T-cell (primary cell): ENCODE measurements at places on chromosomes 6 and 20. TPM values are rescaled to one million over a fixed set of nuclear protein-coding genes. Genes with fewer than 3 reads are reported as not detected.

The HSPA1B gene
- 67.9 TPM for total RNA-seq

The RAET1G gene
- not detected for total RNA-seq

The HTR1E gene
- total RNA-seq: not detected

The SEMG1 gene
- not detected for total RNA-seq

GRCh38 chr20:44018942-44019637 is 104.4 kb downstream of the TOX2 start:
- H3K4me1 ChIP-seq: peaks cover 37% of the 10 kb centered on the region
- H3K4me3 ChIP-seq: no peak overlapping the region
- H3K27me3 ChIP-seq: peaks cover 52% of the 10 kb centered on the region
- no peak overlapping the region for H3K27ac ChIP-seq
- DNase-seq: no peak

DNA sequence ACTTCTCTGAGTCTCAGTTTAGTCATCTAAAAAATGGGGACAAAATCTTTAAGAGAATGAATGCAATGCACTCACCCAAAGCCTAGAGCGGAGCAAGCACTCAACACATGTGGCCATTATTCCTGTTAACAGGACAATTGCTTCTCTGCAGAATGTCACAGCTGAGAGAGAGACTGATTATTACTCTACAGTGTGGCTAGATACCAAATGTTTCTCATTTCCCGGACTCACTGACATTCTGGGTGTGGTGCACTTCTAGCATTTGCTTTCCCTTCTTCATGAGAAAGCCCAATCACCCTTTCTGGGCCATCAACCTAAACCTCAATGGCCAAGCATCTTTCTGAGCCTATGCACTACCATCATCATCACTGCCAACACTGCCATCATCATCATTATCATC is 273.9 kb downstream of the ZNF217 start:
- DNase-seq: no peak
- no peak overlapping the region for H3K4me3 ChIP-seq
- no peaks in the 10 kb centered on the region for H3K36me3 ChIP-seq
- no peak overlapping the region for H3K27ac ChIP-seq

GRCh38 chr20:49400904-49401303 is 81.6 kb downstream of the KCNB1 start:
- H3K27ac ChIP-seq: no peak overlapping the region
- H3K4me1 ChIP-seq: no peaks in the 10 kb centered on the region
- no peaks in the 10 kb centered on the region for H3K36me3 ChIP-seq
- DNase-seq: no peak

GRCh38 chr20:48075591-48076174 is 290.4 kb upstream of the SULF2 start:
- H3K4me1 ChIP-seq: no peaks in the 10 kb centered on the region
- DNase-seq: no peak
- no peak overlapping the region for H3K27ac ChIP-seq

DNA sequence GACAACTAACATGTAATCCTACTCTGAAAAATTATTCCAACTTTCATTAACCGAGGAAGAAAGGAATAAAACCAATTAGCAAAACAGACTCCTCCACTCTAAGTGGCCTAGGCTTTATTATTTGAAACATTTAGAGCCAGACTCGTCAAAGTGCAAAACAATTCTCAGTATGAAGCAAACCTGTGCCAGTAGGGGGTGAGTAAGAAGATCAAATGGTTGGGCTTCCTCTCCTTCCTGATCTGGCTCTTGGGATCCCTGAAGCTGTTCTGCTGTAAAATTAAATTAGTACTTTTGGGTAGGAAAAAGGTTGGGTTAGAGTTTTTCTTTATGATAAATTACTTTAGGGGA is 177.6 kb upstream of the MAN1A1 start:
- no peaks in the 10 kb centered on the region for H3K36me3 ChIP-seq
- no peak for DNase-seq
- H3K27ac ChIP-seq: no peak overlapping the region

- DNase-seq: no peak
- no peak overlapping the region for H3K27ac ChIP-seq
- H3K4me3 ChIP-seq: no peak overlapping the region
- no peaks in the 10 kb centered on the region for H3K36me3 ChIP-seq
- no peaks in the 10 kb centered on the region for H3K27me3 ChIP-seq
Observed at GRCh38 chr6:53441761-53442160, 93.0 kb upstream of the ELOVL5 start.

DNA sequence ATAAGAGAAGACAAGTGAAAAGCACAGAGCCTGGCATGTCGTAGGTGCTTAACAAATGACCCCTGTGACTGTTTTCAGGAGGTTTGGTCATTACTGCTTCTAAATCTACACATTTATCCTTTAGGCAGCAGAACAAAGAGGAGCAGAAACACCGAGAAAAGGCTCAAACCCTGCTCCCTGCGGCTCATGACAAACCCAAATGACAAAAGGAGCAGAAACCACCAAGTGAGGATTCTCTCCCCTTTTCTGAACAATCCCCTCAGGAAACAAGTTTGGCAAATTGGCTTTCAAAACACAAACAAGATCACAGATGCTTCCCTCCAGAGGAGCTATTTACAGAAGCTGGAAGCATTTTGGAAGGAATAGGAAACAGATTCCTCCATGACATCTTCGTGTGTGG is 15.8 kb upstream of the SIRPG start:
- H3K4me1 ChIP-seq: peaks cover 52% of the 10 kb centered on the region
- H3K4me3 ChIP-seq: no peak overlapping the region
- no peaks in the 10 kb centered on the region for H3K27me3 ChIP-seq

GRCh38 chr6:45479834-45480751 is 102.4 kb upstream of the SUPT3H start:
- peaks cover 2% of the 10 kb centered on the region for H3K4me1 ChIP-seq
- H3K36me3 ChIP-seq: no peaks in the 10 kb centered on the region
- DNase-seq: no peak
- no peak overlapping the region for H3K4me3 ChIP-seq

DNA sequence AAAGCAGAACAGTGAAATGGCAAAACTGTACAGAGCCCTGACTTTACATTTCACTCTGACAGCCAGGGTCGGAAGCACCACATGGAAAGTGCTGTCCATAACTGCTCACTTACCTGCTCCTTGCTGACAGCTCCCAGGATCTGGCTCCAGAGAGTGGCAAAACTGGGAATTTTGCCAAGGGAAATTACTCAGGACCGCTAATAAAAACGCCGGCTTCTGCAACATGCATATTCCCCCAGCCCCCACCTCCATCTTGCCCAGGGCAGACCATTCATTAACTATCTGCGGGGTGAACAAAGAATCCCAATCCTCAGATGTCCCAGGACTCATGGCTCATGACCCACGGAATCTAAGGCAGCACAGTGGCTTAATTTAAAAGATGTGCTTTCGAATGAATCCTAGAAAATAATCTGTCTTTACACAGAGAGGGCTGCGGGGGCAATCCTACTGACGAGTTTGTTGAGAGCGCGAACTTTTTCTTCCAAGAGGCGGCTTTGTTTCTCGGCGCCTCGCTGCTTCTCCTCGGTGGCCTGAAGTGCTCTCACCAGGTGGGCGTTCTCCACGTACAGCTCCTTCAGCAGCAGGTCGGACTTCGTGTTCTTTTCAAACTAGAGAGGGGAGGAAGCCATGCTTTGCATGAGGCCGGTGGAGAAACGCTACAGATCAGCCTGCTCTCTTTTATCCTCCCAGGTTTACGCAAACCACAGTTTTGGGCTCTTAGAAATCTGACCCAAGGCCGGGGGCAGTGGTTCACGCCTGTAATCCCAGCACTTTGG is 45.8 kb downstream of the GINS1 start:
- no peaks in the 10 kb centered on the region for H3K4me1 ChIP-seq
- H3K36me3 ChIP-seq: peaks cover 3% of the 10 kb centered on the region
- DNase-seq: no peak
- H3K27ac ChIP-seq: no peak overlapping the region
- no peak overlapping the region for H3K4me3 ChIP-seq

DNA sequence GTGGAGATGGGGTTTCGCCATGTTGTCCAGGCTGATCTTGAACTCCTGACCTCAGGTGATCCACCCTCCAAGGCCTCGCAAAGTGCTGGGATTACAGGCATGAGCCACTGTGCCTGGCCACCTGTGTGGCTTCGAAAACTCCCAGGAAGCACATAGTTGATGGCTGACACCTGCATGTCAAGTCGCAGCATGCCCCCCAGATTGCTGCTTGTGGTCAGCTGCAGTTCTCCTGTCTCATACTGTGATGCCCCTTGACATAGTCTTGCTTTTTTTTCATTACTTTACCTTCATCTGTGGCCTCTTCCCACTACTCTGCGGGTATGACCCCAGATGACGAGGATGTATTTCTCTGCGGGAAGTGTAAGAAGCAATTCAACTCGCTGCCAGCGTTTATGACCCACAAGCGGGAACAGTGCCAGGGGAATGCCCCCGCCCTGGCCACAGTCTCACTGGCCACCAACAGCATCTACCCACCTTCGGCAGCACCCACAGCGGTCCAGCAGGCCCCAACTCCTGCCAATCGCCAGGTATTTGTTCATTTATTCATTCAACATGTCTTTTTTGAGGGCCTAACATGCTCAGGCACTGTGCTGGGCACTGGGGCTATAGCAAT is 13.1 kb downstream of the ZNF341 start:
- DNase-seq: no peak
- H3K27me3 ChIP-seq: no peaks in the 10 kb centered on the region
- no peak overlapping the region for H3K4me3 ChIP-seq
- H3K36me3 ChIP-seq: no peaks in the 10 kb centered on the region
- no peaks in the 10 kb centered on the region for H3K4me1 ChIP-seq
